Cardiac muscle cell (in vitro differentiated cells and primary cell): ENCODE measurements at places on chromosomes 13 and 19. TPM values are rescaled to one million over a fixed set of nuclear protein-coding genes. Genes with fewer than 3 reads are reported as not detected.

Gene TRAPPC5
- 95.9 and 96.2 TPM in 2 replicates for total RNA-seq

- H3K4me3 ChIP-seq, result no peak overlapping the region
- H3K4me1 ChIP-seq, result no peaks in the 10 kb centered on the region
- H3K27me3 ChIP-seq, result no peaks in the 10 kb centered on the region
Measured at GRCh38 chr13:48504606-48505005, 28.3 kb downstream of the RCBTB2 start.

- peak overlapping the region; percentile 78 for H3K4me3 ChIP-seq
- H3K4me1 ChIP-seq, result peaks cover 20% of the 10 kb centered on the region
- DNase-seq, result peak; percentile 71
- peak overlapping the region; percentile 99 for H3K27ac ChIP-seq
- no peaks in the 10 kb centered on the region for H3K27me3 ChIP-seq
- H3K36me3 ChIP-seq, result no peaks in the 10 kb centered on the region
Measured at GRCh38 chr19:44847144-44848035, 1.3 kb downstream of the NECTIN2 start.

DNA sequence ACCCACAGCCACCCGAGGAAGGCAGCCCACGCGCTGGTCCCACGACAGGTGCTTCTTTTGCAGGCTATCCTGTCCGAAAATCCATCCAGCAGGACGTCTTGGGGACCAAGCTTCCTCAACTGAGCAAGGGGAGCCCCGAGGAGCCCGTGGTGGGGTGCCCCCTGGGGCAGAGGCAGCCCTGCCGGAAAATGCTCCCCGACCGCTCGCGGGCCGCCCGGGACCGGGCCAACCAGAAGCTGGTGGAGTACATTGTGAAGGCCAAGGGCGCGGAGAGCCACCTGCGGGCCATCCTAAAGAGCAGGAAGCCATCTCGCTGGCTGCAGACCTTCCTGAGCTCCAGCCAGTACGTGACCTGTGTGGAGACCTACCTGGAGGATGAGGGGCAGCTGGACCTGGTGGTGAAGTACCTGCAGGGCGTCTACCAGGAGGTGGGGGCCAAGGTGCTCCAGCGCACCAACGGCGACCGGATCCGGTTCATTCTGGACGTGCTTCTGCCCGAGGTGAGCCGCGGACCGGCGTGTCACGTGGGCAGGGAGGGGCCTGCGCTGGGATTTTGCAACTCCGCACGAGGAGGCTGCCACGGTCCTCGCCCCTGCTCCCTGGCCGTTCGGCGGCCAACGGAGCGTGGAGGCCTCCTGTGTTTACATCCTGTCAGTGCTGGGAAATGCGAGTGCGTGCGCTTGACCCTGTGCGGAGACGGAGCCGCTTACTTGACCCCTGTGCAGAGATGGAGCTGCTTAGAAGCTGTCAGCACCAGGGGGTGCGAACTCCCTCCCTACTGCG is 12.9 kb upstream of the NDUFS7 start:
- peaks cover 30% of the 10 kb centered on the region for H3K36me3 ChIP-seq
- H3K27ac ChIP-seq, result peak overlapping the region; percentile 62
- no peak for DNase-seq
- no peaks in the 10 kb centered on the region for H3K27me3 ChIP-seq
- H3K4me1 ChIP-seq, result peaks cover 13% of the 10 kb centered on the region

- peak overlapping the region; percentile 78 for H3K4me3 ChIP-seq
- H3K27ac ChIP-seq, result no peak overlapping the region
- peaks cover 17% of the 10 kb centered on the region for H3K4me1 ChIP-seq
Measured at GRCh38 chr19:54201980-54202379, 1.3 kb downstream of the RPS9 start.

- no peak overlapping the region for H3K27ac ChIP-seq
- H3K4me1 ChIP-seq, result no peaks in the 10 kb centered on the region
- H3K36me3 ChIP-seq, result no peaks in the 10 kb centered on the region
- DNase-seq, result no peak
- no peak overlapping the region for H3K4me3 ChIP-seq
Measured at GRCh38 chr19:46511237-46511636, 15.6 kb upstream of the PNMA8B start.

Gene DAND5
- 0.67 TPM in 1 of 2 replicates, not detected in the other for total RNA-seq

Gene ZNF253
- 16.9 and 19.2 TPM in 2 replicates for total RNA-seq

Gene SOHLH2
- 1.6 and 7.0 TPM in 2 replicates for total RNA-seq

Gene CCNE1
- total RNA-seq, result 11.7 and 15.9 TPM in 2 replicates

DNA sequence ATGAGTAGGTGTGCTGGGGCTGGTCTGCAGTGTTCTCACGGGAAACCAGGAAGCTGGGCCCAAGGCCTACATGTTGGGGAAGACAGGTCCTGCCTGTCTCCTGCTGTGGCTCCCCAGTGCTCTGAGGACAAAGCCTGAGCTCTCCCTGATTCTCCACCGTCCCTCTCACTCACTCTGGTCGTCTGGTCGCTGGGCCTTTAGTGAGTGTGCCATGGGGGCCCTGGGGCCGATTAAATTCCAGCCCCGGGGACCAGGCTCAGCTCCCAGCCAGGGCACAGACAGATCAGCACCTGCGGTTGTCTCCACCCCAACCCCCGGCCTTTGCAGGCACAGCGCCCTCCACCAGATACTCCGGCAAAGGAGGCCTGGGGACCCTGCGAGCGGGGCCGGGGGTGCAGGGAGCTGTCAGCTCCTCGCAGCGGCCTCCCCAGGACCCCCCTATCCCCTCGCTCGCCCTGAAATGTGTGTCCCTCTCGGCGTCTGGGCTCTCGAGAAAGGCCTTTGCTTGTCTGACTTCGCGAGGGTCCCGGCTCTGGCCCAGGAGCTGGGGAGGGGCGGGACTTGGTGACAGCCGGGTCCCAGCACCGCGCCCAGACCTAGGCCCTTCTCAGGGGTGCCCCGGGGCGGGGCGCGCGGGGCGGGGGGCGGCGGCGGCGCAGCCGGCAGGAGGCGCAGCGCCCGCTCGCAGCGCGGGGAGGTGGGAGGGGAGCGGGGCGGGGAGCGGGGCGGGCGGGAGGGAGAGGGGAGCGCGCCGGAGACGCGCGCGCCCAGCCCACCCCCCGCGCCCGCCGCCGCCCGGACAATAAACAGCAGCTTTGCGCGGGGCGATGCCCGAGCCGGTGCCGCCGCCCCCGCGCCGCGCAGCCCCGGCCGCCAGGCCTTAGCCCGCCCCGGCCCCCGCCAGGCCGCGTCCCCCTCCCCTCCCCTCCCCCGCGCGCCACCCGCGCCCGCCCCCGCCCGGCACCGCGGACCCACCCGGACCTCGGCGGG is at the start of gene PALM:
Gene PALM (plus strand): TSS at position 782 of the 990 bp plus-strand sequence. CDS start 212 bp downstream, outside the sequence.
- peak; percentile 38 for DNase-seq
- no peaks in the 10 kb centered on the region for H3K36me3 ChIP-seq
- peak within 1 kb of the TSS; percentile 75 for H3K27ac ChIP-seq
- H3K4me1 ChIP-seq, result no peaks in the 10 kb centered on the region

DNA sequence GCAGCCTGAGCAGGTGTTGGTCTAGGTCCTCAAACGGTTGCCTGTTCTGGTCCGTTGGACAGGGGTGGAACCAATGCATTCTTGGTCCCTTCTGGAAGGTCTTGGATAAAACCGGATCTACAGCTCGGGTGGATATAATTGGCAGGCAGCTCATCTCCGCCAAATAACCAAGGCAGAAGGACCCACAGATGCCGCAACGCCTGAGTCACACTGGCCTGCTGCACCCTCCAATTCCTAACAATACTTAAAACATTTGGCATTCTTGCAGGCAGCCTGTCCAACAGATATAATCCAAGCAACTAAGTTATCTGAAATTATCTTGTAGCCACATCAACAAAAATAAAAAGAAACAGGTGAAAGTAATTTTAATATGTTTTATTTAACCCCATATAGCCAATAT is 59.0 kb upstream of the FGF14 start:
- H3K36me3 ChIP-seq, result no peaks in the 10 kb centered on the region
- no peaks in the 10 kb centered on the region for H3K4me1 ChIP-seq
- H3K27me3 ChIP-seq, result no peaks in the 10 kb centered on the region
- H3K27ac ChIP-seq, result no peak overlapping the region
- H3K4me3 ChIP-seq, result no peak overlapping the region

GRCh38 chr19:33264881-33265445 is 37.4 kb downstream of the CEBPA start:
- peaks cover 5% of the 10 kb centered on the region for H3K4me1 ChIP-seq
- no peaks in the 10 kb centered on the region for H3K36me3 ChIP-seq
- DNase-seq, result no peak

GRCh38 chr19:10820173-10820572 is 15.8 kb downstream of the TMED1 start:
- peaks cover 25% of the 10 kb centered on the region for H3K36me3 ChIP-seq
- H3K27ac ChIP-seq, result no peak overlapping the region
- no peak for DNase-seq
- no peaks in the 10 kb centered on the region for H3K4me1 ChIP-seq
- no peaks in the 10 kb centered on the region for H3K27me3 ChIP-seq

Gene FZR1
- total RNA-seq, result 45.5 and 68.5 TPM in 2 replicates

- H3K36me3 ChIP-seq, result no peaks in the 10 kb centered on the region
- peaks cover 8% of the 10 kb centered on the region for H3K4me1 ChIP-seq
- DNase-seq, result no peak
- H3K27ac ChIP-seq, result no peak overlapping the region
- H3K27me3 ChIP-seq, result no peaks in the 10 kb centered on the region
Measured at GRCh38 chr13:54361460-54361859, 1332.8 kb downstream of the OLFM4 start.

GRCh38 chr13:76708138-76708688 is 178.0 kb downstream of the KCTD12 start:
- H3K4me1 ChIP-seq, result peaks cover 11% of the 10 kb centered on the region
- H3K27ac ChIP-seq, result no peak overlapping the region
- H3K27me3 ChIP-seq, result no peaks in the 10 kb centered on the region

Gene GZMM
- not detected in 2 replicates for total RNA-seq

- H3K4me1 ChIP-seq, result no peaks in the 10 kb centered on the region
- H3K27me3 ChIP-seq, result no peaks in the 10 kb centered on the region
- H3K4me3 ChIP-seq, result no peak overlapping the region
- H3K36me3 ChIP-seq, result no peaks in the 10 kb centered on the region
- no peak for DNase-seq
Measured at GRCh38 chr13:25147638-25148401, 24.3 kb downstream of the AMER2 start.
